ENCODE measurements at places on chromosomes 3 and 15.

DNA sequence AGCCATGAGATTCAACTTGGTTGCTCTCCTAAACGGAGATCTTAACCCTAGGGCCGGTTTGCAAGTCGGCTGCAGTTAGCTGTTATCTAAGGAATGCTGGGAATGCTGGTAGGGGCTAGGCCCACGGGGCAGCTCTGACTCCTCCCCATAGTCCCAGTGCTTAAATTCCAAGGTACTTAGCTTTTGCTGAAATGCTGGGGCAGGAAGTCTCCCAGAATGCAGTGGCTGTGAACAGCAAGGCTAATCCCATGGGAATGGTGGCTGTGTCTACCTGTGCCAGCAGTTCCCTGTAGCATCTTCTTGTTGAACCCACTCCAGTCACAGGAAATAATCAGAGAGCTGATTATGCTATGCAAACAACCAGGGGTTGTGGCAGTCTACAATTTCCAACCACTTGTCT is 102.5 kb upstream of the TJP1 start:
- DNase-seq = no peak

DNA sequence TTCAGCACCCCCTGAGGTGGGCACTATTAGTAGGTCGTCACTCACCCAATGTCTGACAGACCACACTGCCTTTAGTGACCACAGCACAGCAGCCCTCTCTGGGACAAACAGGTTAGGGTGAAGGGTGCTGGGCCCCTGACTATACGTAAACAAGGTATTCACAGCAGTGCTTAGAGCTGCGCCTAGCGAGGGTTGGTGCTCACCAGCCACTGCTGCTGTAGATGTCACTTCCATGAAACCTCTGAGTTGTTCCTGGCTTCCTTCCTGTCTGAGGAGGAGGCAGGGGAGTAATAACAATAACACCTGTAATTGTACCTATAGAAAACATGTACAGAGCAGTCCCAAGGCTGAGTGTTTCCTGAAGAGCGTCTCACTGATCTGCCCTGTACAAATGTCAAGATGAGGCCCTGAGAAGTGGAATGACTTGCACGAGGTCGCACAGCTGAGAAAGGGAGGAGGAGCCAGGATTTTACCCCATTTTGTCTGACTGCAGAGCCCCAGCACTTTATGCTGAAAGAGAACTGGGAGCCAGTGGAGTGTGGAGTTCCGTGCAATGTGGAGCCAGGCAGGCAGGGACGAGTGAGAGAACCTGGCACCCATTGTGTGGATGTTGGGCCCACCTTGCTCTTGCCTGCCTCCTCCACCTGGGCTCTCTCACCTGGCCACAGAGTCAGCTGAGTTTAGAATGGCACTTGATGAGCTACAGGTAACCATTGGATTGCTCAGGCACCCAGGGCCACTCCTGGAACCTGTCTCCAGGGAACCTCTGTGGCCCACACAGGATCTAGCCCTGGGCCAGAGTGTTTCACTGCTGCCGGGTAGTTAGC is 93.8 kb downstream of the DNAJB8 start:
- DNase-seq = no peak

DNA sequence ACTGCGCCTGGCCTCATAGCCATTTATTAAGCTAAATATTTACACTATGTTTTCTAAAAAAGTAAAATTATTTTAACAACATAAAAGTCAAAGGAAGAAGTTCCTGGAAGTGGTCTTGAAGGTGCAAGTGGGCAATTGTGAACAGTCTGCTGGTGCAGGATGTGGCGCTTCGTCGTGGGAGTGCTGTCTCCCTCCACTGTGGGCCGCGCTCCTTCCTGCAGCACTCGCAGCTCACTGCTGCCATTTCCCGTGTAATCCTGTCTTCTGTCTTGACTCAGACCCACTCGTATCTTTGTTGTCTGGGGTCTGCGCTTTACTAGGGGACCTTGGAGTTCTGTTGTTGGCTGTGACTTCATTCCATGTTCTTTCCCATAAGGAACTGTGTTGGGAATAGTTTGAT is 56.3 kb downstream of the APBA2 start:
- no peak for DNase-seq

GRCh38 chr15:96421178-96421601 is 90.7 kb downstream of the NR2F2 start:
- DNase-seq = no peak

GRCh38 chr3:127461286-127461910 is 129.1 kb downstream of the TPRA1 start:
- no peak for DNase-seq

GRCh38 chr15:55562601-55563000 is 25.5 kb downstream of the PYGO1 start:
- DNase-seq = no peak

DNA sequence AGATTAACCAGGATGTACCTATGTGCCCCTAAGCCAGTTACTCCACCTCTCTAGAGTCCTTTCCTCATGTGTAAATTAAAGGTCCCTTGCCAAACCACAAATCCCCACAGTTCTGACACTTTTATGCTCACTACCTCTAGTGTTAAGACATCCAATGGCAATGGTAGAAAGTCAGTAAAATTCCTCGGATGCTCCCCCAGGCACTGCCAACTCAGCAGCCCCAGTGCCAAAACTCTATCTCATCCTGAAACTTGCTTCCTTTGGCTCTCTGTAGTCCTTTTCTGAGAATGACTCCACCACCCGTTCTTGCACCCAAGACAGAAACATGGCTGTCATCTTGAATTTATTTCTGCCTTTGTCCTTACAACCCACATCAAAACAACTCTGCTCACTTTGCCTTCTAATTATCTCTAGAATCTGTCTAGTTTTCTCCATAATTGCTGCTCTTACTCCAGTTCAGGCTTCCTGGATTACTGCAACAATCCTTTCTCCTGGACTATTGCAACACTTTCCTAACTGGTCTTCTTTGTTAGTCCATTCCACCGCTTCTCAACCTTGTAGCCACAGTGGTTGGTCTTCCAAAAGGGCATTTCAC is 41.6 kb downstream of the MB21D2 start:
- no peak for DNase-seq

DNA sequence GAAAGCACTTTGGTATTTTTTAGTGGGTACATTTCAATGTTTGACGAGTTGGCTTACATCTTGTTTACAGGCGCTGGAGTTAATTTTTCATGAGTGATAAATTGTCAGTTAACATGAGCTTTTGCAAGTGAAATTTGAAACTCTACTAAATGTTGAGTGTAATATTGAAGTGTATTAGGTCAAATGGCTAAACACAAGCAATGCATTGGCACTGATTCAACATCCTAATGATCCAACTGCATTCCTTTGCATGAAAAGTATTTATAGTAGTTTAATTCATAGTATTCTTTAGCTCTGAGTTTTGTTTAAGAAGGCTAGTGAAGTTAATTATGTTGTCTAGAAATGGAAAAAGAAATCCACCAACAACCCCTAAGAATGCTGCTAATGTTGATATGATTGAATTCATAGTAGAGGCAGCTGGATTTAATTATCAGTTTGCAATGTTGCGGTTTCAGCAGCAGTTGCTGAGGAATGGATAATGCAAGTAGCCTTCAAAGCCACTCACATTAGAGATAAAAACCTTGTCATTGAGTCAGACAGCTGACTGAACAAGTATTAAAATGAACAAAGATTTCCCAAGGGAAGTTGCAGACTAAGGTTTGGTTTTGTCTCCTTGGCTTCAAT is 245.6 kb upstream of the GOLIM4 start:
- no peak for DNase-seq

DNA sequence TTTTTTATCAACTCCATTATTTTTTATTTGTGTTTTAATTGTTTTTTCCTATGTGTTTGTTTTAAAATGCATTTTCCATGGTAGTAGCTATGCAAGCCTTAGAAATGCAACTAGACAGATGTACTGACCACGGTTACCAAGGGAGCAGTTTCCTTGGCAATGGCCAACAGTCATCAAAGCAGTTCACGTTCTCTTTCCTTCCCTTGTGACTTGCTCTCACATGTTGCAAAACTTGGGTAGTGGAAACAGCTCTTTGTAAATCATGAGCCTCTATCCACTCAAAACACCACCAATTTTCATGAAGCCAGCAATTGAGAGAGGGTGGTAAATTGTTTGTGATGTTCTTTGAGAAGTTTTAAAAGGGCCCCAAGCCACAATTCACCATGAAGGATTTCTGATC is 499.4 kb upstream of the MDFIC2 start:
- DNase-seq = no peak

GRCh38 chr3:107250221-107250620 is 127.0 kb upstream of the CCDC54 start:
- DNase-seq = no peak

- DNase-seq = no peak
Measured at GRCh38 chr3:161273589-161274218, 52.6 kb downstream of the NMD3 start.

DNA sequence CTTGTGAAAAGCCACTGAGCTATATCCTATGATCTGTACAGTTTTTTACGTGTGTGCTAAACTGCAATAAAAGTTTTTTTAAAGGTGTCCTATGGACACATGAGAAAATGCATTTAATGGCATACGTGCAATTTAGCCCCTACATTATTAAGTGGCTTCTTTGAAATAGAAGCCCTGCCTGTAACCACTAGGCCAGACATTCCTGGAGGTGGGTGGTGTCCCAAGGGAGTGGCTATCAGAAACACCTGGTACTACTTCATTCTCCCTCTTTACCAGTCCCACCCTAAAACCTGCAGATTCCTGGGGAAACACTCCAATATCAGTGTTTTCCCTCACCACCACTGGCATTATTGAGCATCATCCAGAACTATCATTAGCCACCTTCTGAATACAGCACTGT is 100.0 kb downstream of the OXNAD1 start:
- DNase-seq = no peak

DNA sequence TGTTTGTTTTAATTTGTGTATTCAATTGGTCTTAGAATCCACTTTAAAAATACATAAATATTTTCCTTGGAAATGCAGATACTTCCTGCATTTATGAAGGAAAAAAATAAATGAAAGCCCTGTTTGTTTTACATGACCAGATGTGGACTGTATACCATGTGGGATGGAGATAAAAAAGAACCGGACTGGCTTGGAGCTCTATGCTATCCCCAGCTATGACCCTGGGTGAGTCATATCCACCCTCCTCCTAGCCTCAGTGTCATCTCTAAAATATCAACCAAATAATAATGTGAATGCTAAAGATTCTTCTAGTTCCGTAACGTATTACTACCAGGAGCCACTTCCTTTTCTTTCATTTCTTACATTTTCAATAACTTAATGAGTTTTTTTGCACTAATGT is 44.5 kb upstream of the PDZRN3 start:
- no peak for DNase-seq

- DNase-seq = no peak
Measured at GRCh38 chr3:52303811-52304210, 12.3 kb upstream of the DNAH1 start.

- DNase-seq = no peak
Measured at GRCh38 chr15:94026458-94027304, 204.7 kb upstream of the MCTP2 start.

- DNase-seq = no peak
Measured at GRCh38 chr3:156218353-156218744, 98.0 kb downstream of the KCNAB1 start.

DNA sequence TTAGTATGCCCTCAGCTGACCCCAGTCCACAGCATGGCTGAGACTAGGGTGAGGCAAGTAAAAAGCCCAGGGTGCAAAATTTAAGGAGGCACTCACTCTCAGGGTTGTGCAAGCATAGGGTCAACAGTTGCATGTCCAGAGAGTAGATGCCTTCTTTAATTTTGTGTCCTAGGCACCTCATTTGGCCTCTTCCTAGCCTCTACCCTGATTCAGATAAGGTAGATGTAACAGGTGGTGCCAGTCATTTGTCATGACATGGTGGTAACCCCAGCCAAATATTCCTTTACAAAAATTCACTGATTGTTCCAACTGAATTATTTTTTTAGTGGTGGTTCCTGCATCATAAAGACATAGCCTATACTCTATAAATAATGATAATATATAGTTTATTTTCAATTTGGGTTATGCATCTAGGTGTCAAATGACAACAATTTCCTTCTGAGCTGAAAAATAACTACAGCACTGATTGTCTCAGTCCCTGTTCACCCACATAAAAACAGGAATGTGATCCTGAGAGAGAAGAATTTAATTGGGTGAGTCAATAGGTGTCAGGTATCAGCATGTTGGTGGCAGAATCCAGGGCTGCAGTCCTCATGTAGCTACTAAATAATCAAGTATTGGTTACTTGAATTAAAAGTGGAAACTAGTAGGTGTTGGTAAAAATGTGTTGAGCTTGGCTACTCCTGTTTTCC is 44.2 kb upstream of the TIPARP start:
- no peak for DNase-seq

DNA sequence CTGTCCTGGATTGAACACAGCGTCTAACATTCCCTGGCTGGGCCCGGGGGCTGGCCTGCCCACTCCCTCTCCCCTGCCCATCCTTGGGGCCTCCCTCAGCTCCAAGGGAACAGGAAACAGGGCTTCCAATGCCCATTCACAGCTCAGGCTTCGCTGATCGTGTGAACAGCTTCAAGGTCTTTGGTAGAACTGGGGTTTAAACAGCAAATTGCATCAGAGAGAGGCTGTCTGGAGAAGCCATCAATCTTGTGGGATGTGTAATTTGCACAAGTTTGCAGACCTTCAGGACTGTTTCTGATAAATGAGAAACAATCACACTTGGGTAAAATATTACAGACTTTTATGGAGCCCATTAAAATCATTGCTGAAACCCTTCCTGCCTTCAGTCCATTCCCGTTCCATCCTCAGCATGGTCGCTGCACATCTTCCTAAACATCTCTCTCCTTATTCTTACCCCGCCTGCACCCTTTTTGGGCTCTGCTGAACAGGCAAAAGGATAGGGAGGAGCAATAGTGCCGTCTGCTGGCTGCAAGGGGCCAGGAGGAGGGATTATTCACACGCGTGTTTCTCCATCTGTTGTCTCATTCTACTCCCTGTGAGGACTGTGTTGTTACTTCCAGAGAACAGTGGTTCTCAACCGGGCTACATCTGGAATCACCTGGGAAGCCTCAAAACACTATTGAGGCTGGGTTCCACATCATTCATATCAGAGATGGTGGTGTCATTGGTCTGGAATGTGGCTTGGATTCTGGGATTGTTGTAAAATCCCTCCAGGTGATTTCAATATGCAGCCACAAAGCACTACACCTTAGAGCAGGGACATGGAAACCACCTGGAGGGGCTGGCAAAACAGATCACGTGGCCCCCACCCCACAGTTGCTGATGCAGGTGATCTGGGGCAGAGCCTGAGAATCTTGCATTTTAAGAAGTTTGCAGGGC is 116.3 kb downstream of the CLSTN2 start:
- no peak for DNase-seq

GRCh38 chr3:95539950-95540483 is 1274.4 kb upstream of the EPHA6 start:
- DNase-seq = no peak

GRCh38 chr3:158443632-158444031 is 127.4 kb upstream of the MLF1 start:
- no peak for DNase-seq

DNA sequence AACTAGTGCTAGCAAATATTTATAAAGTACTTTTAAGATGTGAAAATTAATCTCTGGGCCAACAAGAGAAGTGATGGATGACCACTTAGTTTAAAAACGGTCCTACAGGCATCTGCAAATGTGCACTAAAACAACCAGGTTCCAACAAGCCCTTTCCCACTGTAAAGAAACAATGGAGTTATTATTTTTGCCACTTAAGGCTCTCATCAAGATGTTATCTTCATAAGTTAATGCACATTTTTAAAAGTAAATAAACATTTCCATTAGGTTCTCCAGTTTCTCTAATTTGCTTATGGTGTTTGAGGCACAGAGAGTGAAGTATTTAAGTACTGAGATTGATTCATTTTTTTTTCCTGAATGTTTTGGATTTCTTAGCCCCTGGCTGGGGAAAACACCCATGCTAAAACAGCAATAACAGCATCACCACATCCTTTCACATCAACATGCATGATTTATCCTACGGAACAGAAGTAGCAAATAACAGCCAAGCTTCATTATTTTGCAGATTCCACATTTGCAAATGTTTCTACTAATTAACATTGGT is 20.8 kb downstream of the ABI3BP start:
- no peak for DNase-seq

Data from bone marrow (tissue), 2 donors.